ENCODE measurements at places on chromosomes 1 and 21.

- no peak for DNase-seq
Observed at GRCh38 chr21:41098076-41098475, 69.9 kb upstream of the BACE2 start.

GRCh38 chr1:114468710-114469468, 42.1 kb downstream of the TRIM33 start:
- DNase-seq: no peak

DNA sequence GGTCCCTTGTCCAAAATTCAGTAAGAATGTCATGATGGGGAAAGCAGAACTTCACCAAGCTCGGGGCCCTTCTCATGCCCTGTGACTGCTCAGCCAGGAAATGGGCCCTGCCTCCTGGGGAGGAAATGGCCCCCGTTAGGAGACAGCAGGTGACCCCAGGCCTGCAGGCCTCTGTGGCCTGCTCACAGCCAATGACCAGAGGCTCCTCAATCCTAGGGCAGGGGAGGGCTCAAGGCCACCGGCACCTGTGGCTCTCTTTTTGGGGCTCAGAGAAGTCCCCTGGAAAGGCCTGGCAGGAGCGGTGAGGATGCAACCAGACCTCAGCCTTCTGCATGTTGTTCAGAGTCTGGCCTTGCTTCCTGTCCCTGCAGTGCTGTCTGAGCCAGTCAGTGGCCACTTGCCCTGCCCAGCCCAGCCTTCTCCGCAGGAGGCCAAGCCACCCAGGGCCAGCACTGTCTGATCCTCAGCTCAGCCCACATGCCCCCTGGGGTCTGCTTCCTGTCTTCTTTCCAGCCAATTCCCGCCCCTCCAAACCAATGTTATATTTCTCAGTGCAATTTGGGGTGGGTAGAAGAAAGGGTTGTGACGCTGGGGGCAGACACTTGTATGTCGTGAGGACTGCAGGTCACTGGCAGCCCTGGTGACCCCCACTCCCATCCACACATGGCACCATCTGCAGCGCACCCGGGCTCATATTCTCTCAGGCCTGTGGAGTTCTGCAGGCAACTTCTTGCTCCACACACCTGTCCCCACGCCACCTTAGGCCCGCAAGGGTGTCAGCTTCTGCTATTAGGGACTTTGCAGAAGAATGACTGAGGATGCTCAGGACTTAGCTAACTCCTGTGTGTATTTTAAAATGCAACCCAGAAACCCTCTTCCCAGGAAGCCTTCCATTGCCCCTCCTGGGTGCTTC, 83.6 kb downstream of the ITPKB start:
- no peak for DNase-seq

- DNase-seq: no peak
Observed at GRCh38 chr1:92538048-92538412, 51.3 kb upstream of the GFI1 start.

- DNase-seq: no peak
Observed at GRCh38 chr21:44285138-44285992, at the start of gene AIRE. AIRE (plus strand) TSS chr21:44285876; CDS start chr21:44286007, 131 bp downstream.

DNA sequence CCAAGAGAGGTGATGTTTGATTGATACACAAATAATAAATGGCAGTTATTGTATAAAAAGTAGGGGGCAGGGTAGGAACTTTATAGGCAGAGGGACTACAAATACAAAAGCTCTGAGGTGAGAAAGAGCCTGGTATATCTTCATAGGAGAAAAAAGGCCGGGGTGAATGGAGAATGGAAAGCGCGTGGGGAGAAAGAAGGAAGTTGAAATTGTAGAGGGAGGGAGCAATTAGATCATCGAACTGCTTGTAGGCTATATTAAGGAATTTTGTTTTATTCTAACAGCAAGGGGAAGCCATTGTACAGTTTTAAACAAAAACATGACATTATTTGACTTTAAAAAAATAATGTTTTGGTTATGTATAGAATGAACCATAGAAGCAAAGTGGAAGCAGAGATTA, 147.4 kb downstream of the PDE4B start:
- DNase-seq: no peak

DNA sequence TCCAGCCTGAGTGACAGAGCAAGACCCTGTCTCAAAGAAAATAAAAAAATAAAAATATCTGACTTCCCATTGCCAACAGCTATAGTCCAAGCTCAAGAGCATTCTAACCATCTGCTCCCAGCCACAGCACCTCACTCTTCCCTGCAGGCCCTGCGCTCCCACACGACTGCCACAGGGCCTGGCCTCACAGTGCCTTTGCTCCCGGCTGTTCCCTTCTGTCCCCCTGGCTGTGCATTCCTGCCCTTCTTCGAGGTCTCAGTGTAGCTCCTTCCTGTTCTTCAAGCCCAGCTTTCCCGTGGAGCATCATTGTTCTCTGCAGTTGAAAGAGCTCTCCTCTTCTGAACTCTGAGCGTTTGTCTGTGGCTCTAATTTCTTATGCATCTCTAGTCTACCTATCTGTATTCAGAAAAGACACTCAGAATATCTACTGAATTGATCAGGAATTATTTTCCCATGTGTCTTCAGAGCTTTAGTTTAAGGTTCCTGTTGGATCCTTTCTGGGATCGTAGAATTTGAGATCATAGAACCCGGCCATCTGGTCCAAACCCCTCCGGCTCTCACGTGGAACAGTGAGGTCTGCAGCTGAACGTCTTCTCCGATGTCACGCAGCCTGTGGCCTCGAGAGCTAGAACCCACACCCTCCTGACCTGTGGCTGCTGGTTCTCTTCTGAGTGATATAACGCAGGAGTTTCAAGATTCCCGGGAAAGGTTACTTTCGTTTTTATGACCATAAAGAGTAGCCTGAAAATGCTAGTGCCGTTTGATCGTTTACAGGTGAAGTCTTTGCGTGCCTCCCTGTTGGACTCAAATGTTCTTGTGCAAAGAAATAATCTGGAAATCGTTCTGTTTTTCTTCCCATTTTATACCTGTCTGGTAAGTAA, 54.4 kb downstream of the DOP1B start:
- DNase-seq: no peak

- DNase-seq: no peak
Observed at GRCh38 chr1:29281571-29281970, 45.2 kb downstream of the PTPRU start.

DNA sequence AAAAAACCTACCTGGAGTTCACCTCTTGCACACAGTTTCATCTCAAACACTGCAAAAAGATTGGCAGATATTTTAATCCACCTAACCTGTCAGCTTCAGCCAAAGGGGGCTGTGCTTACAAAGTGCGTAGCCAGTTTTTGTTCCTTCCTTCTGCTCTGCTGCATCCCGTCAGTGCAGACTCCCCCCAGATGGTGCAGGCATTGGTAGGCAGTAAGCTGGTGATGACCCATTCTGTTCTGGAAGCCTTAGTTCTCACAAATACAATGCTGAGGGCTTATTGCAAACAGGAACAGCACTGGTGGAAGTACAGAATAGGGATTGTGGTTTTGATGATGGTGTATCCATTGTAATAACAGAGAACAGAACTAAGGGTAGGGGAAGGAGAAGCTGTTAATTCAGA, 239.5 kb downstream of the RYR2 start:
- no peak for DNase-seq

DNA sequence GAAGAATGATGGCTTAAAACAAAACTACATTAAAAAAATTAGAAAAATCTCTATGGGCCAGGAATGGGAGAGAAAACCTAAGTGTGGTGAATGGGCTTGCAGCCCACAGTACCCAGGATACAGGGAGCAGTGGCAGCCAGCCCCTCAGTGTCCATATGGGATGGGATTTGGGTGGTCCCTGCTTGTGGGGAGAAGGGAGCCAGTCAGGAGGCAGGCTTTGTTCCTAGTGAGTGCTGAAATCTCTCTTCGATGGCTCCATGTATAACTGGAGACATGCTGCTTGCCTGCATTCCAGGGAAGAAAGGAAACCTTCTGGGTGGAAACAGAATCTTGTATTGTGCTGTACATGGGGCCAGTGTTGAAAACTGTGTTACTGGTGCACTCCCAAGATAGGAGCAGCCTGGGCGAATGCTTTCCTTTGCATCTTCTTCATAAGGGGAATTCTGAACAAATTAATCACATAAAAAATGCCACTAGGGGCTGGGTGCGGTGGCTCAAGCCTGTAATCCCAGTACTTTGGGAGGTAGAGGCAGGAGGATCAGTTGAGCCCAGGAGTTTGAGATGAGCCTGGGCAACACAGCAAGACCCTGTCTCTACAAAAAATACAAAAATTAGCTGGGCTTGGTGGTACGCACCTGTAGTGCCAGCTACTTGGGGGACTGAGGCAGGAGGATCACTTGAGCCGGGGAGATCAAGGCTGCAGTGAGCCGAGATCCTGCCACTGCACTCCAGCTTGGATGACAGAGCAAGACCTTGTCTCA, 36.0 kb downstream of the PTPRU start:
- no peak for DNase-seq

GRCh38 chr1:237961754-237962153, 71.0 kb upstream of the ZP4 start:
- no peak for DNase-seq

GRCh38 chr1:26913754-26914619, at the start of gene NR0B2:
NR0B2 (minus strand) TSS chr1:26913975; CDS start chr1:26913940, 35 bp downstream.
- DNase-seq: no peak

- no peak for DNase-seq
Observed at GRCh38 chr1:235876402-235876841, 9.7 kb upstream of the LYST start.

GRCh38 chr1:110192541-110192940, 17.6 kb upstream of the KCNC4 start:
- DNase-seq: no peak

DNA sequence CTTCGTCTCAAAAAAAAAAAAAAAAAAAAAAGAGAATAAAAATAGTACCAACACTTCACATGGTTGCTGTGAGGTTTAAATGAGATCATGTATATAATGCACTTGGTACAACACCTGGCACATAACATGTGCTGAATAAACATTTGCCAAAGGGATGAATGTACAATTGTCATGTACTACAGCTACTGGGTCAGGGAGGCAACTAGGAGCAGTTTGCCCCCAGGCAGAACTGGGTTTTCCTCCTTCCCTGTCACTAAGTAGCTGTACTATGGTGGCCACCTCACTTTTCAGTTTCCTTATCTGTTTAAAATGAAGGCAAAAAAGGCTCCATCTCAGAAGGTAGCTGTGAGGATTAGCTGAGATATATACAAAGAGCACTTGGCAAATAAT, 11.5 kb downstream of the AK2 start:
- DNase-seq: no peak

Measured in stimulated activated CD8-positive, alpha-beta memory T cell treated with anti-CD3 and anti-CD28 coated beads, Interleukin-15, amount 100 ng/mL, for 1 hour (primary cell).